Naive thymus-derived CD8-positive, alpha-beta T cell (primary cell): ENCODE measurements at places on chromosomes 2 and 18. TPM values are rescaled to one million over a fixed set of nuclear protein-coding genes. Genes with fewer than 3 reads are reported as not detected.

Gene IL18RAP
- total RNA-seq, result 1.8 TPM

- no peak for DNase-seq
Measured at GRCh38 chr2:207718521-207718920, 7.1 kb downstream of the CCNYL1 start.

- DNase-seq, result no peak
Measured at GRCh38 chr2:48174503-48174902, 268.2 kb upstream of the FBXO11 start.

Gene NYAP2
- not detected for total RNA-seq

DNA sequence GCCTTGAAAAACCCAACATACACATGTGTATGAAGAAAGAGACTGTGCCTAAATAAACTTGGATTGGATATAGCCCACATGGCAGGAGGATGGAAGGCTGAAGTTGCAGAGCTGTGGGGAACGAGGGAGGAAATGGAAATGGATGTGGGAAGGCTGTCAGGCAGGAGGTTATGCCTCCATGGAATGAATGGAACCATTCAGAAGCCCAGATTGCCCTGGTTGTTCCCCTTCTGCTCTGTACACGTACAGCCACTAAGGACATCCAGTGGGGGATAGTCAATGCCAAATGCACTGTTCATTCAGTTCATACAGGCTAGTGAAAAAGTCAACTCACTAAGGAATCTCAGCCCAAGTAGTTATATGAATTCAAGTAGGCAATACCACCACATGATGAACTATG lies 463.7 kb downstream of the TNS1 start:
- DNase-seq, result no peak

DNA sequence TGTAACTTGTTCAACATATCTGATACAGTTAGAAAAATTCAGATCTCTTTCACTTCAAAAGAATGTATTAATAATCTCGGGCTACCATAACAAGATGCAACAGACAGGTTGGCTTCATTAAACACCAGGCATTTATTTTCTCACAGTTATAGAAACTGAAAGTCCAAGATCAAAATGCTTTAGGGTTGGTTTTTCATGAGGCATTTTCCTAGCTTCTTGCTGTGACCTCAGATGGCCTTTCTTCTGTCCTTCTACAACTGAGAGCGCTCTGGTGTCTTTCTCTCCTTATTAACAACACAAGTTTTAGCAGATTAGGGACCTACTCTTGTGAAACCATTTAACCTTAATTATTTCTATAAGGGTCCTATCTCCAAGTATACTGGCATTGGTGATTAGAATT lies 452.5 kb downstream of the ZNF804A start:
- no peak for DNase-seq

DNA sequence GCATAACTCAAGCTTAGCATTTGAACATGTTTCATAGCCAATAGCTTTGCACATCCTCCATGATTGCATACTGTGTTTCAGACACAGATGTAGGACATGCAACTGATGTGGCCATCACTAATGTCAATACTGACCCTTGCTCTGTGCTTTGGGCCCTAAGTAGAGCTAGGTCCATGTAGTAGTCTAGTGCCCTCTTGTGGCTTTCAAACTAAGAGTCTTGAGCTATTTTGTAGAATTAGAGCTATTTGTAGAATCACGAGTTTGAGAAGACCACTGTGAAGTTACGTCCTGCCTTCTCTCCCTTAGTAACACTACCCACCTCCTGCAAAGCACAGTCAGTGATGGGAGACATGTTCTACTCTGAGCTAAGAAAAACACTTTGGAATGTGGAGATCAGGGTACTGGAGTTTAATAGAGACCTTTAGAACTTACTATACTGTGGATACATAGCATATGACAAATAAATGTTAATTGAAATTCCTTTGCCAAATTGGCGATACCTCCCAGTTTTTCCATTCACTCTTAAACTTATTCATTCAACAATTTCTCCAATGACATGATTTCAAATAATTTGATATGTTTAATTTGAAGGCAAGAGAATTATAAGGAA lies 306.5 kb upstream of the TNP1 start:
- DNase-seq, result no peak

Gene POTEE
- total RNA-seq, result 0.11 TPM

DNA sequence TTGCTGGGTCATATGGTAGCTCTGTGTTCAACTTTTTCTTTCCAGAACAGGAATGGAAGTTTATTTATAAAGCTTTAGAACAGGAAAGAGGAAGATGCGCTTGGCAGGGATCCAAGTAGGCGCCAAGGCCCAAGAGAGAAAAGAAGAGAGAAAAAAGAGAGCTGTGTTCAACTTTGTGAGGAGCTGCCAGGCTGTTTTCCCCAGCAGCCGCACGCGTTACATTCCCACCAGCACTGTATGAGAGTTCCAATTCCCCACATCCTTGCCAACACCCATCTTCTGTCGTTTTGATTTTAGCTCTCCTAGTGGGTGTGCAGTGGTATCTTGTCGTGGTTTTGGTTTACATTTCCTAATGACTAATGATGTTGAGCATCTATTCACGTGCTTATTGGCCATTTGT lies 51.4 kb downstream of the KCNF1 start:
- no peak for DNase-seq

- DNase-seq, result no peak
Measured at GRCh38 chr18:3044931-3045698, 32.2 kb upstream of the LPIN2 start.

DNA sequence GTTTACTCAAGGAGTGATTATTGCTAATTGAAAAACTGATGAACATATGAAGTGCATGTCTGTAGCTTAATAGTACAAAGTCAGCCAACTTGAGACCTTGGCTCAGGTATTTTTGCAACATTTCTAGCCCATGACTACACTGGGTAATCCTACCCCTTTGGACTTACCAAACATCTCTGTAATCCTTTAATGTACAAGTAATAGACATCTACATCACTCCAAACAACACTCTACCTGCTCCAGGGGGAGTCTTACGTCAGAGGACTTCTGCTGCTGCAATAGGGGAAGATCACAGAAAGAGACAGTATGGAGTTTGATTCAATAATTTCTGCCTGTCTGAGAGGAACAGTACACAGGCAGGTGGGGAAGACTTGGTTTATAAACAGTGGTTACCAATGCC lies 54.0 kb downstream of the IWS1 start:
- no peak for DNase-seq

GRCh38 chr2:71606244-71606643 lies 152.9 kb downstream of the DYSF start:
- DNase-seq, result peak; percentile 11

Gene STARD6
- not detected for total RNA-seq

DNA sequence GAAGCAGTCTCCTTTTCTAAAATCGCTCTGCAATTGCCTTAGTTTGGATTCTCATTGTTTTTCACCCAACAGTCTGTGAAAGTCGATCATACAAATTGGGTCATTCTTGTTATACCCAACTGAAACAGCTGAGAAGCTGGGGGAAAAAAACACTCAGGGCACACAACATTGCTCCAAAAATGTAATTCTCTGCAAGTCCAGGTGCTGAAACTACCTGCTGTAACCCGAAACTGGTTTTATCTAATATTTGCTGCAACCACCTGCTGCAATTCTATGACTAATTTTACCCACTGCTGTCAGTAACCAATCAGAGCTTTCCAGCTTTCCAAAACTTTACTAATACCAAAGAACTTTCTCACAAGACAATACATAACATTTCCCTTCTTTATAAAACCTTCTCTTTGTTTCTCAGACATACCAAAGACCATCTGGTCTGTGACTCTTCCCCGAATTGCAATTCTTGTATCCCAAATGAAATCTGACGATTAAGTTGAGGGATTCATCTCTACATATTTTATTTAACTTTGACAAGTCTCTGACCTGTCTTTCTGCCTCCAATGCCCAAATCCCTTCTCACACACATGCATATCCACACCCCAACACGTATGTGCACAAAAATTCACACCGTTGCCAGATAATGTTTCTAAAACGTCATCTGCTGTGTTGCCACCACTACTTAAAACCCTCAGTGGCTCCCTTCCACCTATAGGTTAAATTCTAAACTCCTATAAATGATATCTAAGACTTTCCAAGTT lies 198.3 kb downstream of the PIEZO2 start:
- no peak for DNase-seq

GRCh38 chr2:234496835-234497593 lies at the start of gene ARL4C:
ARL4C (minus strand) TSS chr2:234497081; CDS start chr2:234496586, 495 bp downstream.
- DNase-seq, result peak; percentile 75

GRCh38 chr2:105393373-105394055 lies 5.3 kb downstream of the FHL2 start:
- no peak for DNase-seq

Gene CLK1
- 356 TPM for total RNA-seq

- no peak for DNase-seq
Measured at GRCh38 chr2:228581731-228582130, 400.2 kb upstream of the SPHKAP start.

Gene LIMS4
- total RNA-seq, result not detected

Gene KCNS3
- total RNA-seq, result not detected

GRCh38 chr2:192124571-192124970 lies 70.2 kb downstream of the TMEFF2 start:
- no peak for DNase-seq

DNA sequence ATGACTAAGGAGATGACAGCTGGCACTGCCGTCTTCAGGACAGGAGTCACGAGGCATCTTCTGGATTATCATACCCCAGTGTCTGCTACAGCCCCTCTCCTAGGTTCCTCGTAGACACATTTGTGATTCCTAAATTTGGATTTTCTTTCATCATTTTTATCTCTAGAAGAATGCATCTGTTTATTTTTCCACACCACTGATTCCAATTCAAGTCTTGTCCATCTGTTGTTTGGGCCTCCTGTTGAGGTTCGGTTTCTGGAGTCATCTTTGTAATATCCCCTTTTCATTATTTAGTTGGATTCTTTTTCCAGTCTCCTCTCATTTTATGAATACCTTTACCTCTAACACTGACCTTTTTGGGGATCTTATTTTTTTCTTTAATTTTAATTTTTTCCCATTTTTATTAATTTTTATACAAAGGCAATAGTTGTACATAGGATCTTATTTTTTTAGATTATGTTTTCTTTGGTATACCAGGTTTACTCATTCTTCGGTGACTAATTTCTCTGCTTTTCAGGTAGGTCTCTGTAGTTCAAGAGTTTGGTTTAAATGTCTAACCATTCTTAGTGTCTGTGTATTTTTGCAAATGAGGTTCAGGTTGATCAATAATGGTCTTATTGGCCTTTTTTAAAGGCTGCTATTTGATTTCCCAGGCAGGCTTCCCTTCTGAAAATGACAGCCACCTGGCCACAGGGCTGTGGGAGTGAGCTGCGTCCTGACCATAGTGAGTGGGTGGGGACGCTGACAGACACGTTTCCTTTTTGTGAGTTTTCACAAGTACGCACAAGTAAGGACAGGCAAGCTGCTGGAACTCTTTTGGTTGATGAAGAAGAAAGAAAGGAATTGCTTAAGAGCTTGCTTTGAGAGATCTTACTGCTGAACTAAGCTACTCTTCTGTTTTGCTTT lies 34.5 kb downstream of the FARP2 start:
- DNase-seq, result no peak

DNA sequence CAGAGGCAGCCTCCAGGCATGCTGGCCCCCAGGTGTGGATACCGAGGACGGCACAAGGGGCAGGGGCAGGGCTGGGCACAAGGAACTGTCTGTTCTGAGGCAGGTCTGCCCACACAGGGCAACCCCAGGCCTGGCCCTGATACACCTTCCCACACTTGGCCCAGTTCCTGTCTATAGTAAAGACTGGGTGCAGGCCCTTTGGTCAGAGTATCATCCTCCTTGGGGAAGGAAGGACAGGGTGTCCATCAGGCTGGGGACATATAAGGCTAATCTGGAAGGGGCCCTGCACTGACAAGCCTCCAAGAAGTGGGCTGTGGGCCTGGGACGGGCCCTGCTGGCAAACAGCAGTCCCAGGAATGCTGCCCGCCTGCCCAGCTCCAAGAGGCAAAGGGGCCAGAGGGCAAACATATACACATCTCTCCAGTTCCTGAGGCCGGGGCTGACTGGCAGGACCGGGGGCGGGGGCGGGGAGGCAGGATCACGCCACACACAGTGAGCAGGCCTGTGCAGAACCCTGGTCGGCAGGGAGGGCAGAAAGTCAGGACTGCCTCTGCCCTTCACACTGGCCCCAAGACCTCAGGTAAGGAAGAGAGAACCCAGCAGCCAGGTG lies 18.9 kb downstream of the SDC1 start:
- DNase-seq, result no peak

Gene GMCL1
- 37.7 TPM for total RNA-seq

- DNase-seq, result no peak
Measured at GRCh38 chr18:32930695-32931301, 158.0 kb upstream of the KLHL14 start.

GRCh38 chr2:86646865-86647264 lies 23.2 kb upstream of the RNF103 start:
- no peak for DNase-seq

Gene YES1
- total RNA-seq, result 13.8 TPM

Gene RAB6C
- total RNA-seq, result not detected

- DNase-seq, result no peak
Measured at GRCh38 chr2:182543741-182544525, 117.1 kb upstream of the PDE1A start.

Gene CCDC85A
- total RNA-seq, result not detected

Gene UGT1A10
- not detected for total RNA-seq
